ENCODE measurements at places on chromosomes 12 and 14.

DNA sequence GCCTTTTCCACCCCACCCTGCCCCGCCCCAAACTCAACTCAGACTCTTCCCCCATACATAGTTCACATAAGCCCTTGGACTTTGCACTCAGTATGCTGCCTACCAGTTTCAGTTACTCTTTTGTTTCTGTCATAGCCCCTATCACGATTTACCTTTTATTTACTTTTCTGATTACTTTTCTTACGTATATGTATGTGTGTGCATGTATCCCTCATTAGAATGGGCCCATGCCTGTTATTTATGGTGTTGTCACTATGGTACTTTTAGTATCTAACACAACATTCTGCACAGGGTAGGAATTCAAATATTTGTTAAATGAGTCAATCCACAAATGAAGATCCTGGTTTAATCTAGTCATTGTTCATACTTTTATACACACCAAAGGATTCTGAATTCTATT lies 16.5 kb upstream of the LUM start:
- no peak for DNase-seq

DNA sequence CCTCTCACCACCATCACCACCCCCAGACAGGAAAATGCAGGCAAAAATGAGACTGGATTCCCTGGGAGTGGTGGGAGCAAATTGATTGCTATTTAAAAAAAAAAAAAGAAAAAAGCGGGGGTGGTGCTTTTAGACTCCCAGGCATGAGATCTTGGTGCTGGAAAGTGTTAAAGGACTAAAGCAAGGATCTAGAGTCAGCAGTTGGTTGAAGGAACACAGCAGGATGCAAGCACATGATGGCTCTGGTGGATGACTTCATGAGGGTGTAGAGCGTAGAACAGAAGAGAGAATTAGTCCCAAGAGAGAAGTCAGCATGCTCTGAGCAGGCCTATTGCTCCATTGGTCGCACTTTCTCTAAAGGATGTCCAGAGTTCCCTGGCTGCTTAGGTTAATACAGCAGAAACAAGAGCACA lies 183.8 kb upstream of the HMGA2 start:
- no peak for DNase-seq

GRCh38 chr12:22971701-22972191 lies 346.8 kb downstream of the ETNK1 start:
- no peak for DNase-seq

GRCh38 chr12:118526255-118527095 lies 150.1 kb downstream of the SUDS3 start:
- DNase-seq: no peak

- DNase-seq: no peak
These were observed 172.3 kb downstream of the NDUFA12 start for GRCh38 chr12:94831081-94831751.

DNA sequence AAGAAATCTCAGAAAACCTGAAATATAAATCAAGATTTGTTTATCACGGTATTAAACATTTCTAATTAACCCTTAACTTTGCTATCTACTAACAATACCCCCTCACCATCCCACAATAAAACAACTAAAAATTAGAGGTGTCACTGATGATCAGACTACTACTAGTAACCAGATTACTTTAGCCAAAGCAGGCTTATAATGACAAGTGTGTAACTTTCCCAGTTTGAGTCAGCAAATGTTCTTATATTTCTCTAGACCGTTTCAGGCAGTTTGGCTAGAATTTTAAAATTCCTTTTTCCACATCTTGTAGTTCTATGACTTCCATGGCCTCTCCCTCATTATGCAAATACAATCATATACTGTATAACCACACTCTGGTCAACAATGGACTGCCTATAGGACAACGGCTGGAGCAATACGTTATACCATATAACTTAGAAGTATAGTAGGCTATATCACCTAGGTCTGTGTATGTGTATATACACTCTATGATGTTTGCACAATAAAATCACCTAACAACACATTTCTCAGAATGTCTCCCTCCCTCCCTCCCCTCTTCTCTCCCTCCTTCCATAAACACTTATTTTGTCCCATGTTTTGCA lies 102.1 kb downstream of the DENND5B start:
- DNase-seq: no peak

DNA sequence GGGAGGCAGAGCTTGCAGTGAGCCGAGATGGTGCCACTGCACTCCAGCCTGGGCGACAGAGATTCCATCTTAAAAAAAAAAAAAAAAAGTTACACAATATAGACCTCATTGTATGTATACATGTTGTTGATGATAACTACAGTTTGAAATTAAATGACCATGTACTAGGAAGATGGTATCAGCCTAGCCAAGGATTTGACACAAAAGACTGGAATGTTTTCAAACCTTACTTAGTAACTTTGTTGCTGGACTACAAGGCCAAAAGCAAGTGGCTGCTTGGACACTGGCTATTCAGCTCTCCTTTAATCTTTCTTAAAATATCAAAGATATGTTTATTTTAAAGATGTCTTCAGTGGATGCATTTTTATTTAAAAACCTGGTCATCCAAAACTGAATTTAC lies 18.9 kb upstream of the NUDT4 start:
- no peak for DNase-seq

DNA sequence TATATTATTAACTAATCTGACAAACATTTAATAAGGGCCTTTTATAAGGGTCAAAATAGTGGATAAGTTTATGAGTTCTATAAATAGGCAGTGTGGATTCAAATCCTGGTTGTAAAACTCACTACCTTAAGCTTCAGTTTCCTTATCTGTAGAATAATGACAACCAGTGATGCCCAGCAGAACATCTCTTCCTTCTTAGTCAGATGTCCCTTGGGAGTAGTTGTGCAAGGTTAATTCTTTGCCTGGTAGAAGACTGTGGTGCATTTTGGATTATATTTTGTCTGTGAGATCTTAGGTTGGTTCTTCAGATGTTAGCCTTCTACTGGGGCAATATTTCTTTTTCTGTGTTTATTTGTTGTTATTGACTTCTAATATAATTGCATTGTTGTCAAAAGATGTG lies 59.5 kb downstream of the ARID2 start:
- no peak for DNase-seq

- no peak for DNase-seq
These were observed 180.3 kb downstream of the CALM1 start for GRCh38 chr14:90576981-90577660.

- no peak for DNase-seq
These were observed 4.1 kb downstream of the TMEM121 start for GRCh38 chr14:105530285-105531087.

DNA sequence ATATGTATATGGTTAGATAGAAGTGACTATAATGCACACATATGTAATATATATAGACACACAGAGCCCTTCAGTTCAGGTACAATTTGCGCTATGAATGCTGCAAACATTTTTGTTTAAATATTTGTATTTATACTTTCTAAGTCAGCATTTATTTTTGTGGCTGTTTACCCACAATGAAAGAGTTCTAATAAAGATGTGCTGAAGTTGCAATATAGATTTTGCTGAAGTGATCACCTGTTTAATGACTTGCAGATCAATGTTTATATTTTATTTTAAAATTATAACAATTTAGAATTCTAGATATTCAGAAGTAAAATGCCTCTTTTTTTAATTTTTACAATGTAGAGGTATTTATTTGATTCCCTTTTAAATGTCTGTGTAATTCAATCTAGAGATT lies 3.5 kb downstream of the FOXG1 start:
- DNase-seq: no peak

GRCh38 chr12:5733916-5734315 lies 211.1 kb downstream of the ANO2 start:
- DNase-seq: no peak

GRCh38 chr14:73944432-73945158 lies 5.3 kb downstream of the FAM161B start:
- no peak for DNase-seq

- DNase-seq: no peak
These were observed 16.4 kb downstream of the FAM234B start for GRCh38 chr12:13060581-13060980.

DNA sequence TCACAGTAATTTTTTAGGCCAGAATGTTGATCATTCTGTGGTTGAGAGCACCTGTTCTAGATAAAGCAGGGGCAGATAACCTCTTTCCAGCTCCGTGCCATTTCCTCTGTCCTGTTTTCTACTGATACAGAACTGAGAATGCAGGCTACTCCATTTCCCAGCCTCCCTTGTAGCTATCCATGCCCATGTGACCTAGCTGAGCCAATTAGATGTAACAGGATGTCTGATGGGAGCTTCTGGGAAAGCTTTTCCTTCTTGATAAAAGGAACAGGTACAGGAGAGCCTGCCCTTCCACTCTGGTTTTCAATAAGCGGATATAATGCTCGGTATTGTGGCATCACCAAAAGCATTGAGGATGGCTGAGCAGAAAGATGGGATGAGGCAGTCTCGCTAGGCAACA lies 54.2 kb downstream of the LRRC74A start:
- DNase-seq: no peak

- no peak for DNase-seq
These were observed 171.1 kb upstream of the PRMT8 start for GRCh38 chr12:3319723-3320492.

DNA sequence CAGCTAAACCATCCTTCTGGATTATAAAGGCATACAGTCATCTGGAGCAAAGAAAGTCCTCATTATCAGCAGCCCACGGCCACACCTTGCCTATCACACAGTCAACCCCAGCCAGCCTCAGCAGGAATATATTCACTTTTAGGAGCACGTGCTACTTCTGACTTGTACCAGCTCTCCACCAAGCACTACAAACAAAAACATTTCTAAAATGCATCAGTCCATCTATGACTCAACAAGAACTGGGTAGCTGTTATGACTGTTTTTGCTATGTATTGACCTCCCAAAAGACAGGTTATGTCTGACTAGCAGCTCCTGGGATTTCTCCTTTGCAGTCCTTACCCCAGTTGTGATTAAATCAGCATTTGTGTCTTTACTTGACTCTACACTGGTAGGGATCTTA lies 31.2 kb downstream of the NUAK1 start:
- no peak for DNase-seq

DNA sequence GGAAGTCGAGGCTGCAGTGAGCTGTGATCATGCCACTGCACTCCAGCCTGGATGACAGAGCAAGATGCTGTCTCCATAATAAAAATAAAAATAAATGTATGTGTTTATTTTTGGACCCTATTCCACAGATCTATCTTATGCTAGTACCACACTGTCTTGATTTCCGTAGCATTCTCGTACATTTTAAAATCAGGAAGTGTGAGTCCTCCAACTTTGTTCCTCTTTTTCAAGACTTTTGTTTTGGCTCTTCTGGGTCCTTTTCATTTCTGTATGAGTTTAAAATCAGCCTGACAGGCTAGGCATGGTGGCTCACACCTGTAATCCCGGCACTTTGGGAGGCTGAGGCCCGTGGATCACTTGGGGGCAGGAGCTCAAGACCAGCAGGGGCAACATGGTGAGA lies 25.8 kb downstream of the DAO start:
- no peak for DNase-seq

DNA sequence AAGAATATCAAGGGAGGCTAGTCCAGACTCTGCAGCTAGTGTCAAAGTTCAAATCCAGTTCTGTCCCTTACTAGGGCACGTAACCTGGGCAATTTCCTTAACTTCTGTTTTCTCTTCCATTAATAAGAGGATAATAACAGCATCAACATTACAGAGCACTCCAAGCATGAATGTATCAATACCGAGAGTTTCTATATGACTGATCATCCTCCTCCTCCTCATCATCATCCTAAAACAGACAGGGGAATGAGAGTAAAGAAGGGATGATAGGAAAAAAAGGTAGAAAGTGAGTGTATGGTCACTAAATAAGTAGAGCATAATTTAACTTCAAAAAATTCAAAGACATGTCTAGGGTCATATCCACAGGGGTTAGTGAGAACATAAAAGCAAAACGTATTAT lies 171.4 kb downstream of the NDUFA12 start:
- DNase-seq: no peak

DNA sequence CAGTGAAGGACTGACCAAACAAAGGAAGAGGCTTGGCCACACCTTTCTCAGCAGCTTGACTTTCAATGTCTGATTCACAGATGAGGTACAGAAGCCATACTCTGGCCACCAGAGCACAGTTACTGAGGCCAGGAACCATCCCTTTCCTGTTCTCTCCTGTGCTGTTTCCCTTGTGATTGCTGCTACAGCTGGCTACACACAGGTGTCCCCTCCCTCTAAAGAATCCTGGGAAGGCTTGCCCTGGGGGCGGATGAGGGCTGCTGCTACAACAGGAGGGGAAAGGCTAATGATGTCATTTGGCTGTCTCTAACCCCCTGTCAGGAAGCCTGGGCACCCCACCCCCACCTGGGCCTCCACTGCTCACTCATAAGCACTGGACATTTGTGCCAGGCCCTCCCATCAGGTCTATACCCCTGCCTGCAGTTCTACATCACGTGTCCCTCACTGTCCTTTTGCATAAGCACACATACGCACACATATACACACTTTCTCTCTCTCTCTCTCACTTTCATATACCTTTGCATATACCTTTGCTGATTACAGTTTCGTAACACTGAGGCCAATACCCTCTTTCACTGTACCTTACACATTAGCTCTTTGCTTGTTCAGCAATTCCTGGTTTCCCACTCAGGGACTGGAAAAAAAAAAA lies 41.4 kb downstream of the PRPF40B start:
- DNase-seq: no peak

DNA sequence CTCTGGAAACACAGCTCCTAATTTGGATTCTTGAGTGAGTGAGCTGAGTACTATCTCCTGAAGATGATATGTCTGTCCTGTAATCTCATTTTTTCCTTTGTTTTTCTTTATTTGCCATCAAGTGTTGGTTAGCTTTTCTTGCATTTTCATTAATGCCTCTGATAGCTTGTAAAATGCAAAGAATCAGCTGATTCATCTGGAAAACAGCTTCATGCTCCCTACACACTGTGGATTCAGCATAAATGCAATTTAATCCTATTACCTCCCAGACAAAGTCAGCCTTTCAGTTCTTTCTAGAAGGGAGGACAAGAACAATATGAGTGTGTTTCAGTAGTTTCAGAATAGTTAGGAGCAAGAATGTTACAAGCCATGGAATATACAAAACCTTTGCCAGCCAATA lies 79.4 kb downstream of the DACT1 start:
- DNase-seq: no peak

DNA sequence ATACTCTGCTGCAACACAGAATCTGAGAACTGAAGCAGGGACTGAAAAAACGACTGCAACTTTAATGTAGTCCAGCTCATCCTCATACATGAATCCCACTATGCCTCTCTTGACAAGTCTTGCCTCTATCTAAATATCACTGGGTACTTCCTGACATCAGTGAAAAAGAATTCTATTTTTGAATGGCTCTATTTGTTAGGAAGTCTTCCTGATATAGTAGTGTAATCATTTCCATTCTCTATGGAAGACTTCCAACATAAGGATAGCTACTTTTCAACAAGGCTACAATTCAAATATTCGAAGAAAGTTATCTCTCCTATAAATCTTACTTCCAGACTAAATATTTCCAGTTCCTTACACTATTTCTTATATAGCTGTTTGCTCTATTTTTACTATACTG lies 167.5 kb downstream of the MDGA2 start:
- no peak for DNase-seq

DNA sequence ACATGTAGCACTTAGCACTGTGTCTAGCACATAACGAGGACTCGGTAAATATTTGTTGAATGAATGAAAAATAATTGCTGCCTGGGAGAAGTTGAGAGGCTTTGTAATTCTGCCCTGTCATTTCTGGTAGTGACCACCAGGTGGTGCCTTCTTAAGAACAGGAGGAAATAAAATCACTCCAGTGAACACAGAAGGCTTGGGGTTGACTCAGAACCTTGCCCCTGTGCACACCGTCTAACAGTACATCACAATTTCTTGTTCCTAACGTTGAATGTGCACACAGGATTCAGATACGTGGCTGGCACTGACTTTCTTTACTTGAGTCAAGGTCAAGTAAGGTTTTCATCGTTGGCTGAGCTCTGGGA lies 91.8 kb downstream of the RGS6 start:
- no peak for DNase-seq

- no peak for DNase-seq
These were observed 28.2 kb downstream of the SOX5 start for GRCh38 chr12:23921099-23921856.
